ENCODE measurements at places on chromosomes 3 and 15.

GRCh38 chr15:91348752-91349500, 248.9 kb downstream of the SV2B start:
- DNase-seq: no peak

DNA sequence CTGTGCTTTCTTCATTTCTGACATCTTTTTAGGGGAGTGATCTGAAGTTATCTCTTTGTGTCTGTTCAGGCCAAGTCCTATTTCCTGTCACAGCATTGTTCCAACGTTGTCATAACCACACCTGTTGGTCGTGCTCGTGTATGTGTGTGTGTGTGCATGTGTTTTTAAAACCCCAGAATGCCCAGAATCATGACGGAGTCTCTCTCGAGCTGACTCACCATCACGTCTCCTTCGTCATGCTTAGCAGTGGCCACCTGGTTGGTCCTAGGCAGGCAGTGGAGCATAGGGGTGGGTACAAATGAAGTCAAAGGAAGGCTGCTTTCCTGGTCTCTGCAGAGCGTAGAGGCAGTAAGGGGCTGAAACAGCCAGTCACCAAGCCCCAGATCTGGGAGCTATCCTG, 126.8 kb upstream of the ABHD17C start:
- DNase-seq: no peak

- DNase-seq: peak; percentile 55
Observed at GRCh38 chr3:112111785-112112402, 21.2 kb downstream of the GCSAM start.

DNA sequence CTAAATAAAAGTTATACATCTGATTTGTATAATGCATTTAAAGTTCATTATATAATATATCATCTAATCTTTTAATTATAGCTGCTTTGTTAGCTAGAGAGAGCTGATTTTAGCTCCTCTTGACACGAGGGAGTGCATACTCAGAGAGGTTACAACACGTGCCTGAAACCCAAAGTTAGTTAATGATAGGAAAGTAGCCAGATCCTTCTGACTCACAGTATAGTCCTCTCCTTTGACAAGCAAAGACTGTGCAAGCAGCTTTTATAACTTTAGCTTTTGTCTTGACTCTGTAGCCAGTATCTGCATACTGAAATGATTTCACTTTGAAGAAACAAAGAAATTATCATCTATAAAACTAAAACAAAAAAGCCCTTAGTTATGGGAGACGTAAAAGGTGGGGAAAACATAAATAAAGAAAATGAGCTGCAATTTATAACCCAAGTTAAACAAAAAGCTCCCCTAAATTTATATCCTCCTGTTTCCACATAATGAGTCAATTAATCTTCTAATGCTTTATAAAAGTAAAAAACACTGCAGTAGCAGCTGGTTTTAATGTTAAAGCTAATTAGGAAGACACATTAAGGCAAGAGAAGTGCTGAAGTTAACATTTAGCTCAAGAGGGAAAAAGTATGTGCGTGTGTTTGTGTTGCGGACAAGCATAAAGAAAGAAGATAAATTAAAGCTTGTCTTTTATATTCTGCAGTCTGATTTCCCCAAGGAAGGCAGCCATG, 13.1 kb downstream of the GABRR3 start:
- no peak for DNase-seq

Data from NCI-H345 (cell line).